ENCODE measurements at places on chromosomes 11 and 22.

GRCh38 chr22:46942799-46943785 lies 180.6 kb downstream of the TBC1D22A start:
- no peak for DNase-seq

DNA sequence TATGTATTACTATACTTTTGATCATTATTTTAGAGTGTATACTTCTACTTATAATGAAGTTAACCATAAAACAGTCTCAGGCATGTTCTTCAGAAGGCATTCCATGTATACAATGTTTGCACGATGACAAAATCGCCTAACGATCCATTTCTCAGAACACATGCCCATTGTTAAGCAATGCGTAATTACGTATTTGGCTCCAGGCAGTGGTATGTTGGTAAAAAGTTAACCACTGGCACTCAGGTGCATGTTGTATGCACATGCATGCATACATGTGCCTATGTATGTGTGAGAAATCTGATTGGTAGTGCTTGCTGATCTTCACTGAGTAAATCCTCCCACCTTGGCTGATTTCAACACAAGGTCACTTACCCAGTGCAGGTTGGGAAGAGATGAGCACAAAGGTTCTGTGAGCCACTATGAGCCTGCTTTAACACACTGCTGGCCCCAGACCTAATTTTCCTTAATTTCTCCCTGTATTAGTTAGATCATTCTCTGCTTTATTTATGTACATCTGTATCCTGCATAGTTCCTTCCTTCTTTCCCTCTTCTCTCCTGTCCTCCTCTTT lies 164.6 kb downstream of the ARHGAP42 start:
- no peak for DNase-seq

DNA sequence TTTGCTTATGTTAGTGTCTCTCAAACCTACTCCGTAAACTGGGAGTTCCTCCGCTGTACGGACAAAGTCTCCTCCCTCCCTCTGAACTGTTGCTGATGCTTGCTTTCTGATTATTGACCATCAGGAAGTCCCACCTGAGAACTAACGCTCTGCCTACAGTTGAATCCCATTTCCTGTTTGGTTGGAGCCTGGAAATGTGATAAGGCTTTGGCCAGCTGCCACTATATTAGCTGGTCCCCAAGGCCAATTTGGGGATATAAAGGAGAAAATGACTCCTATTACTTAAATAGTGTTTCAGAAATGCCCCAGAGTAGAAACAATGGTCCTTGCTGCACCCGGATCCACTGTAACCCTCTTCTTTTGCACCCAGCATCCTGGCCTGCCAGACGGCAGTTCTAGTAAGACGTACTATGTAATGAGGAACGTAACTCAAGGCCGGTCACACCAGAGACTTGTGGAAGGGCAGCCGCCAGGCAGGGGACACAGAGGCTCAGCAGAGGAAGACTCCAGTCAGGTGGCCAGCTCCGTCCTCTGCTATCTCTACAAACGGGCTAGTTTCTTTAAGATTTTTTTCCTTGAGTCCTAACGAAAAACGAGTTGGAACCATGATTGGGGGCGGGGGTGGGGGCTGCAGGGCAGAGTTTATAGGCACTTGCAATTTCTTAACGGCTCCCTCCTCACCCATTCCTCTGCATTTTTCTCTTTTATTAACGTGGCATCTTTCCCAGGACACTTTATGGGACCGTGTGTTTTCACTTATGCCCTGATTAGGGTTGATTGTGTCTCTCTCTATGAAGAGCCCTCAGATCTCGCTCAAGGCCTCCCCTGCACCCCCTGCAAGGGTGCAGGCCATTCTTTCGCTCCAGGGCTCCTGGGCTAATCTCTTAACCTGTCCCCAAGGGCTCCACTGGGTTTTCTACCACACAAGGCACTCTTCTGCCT lies 72.8 kb upstream of the CDON start:
- DNase-seq, result no peak

DNA sequence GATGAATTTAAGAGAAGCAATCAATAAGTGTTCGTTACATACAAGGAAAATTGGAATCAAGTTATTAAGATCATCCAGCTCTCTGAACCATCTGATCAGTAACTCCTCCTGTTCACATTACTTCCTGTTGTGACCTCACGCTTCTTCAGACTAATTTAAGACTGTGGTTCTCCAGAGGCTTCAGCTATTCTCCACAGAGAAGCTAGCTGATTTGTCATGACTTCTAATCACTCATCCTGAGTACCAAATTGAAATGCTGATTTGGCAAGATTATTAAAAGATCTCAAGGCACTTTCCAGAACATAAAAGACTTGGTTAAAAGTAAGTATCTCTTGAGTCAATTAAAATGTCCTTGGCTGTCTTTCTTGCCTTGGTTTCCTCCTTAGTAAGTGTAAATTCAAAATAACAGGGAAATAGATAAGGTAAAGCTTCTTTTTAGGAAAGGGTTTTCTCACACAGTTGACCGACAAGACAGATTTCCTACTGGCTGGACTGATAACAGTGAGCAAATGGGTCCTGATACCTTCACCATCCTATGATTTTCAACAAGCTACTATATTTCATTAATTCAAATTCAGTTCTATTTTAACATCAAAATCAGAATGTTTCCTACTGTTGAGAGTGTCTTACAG lies 38.5 kb downstream of the GAB2 start:
- DNase-seq, result no peak

DNA sequence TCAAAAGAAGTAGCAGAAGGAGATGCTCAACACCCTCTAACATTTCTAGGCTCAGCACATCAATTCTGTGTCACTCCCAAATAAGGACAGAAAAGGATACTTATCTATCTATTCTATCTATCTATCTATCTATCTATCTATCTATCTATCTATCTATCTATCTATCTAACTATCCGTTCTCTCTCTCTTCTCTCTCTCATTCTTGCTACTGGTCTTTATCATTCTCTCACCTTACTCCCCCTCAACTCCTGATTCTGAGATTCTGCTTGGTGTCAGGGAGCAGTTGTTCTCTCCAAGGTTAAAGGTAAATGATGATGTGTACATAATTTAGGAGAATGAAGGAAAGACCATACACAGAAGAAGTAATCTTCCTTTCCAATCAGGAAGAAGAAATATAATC lies at the start of gene OR10G6:
Gene OR10G6 (minus strand): TSS at position 43 of the 400 bp plus-strand sequence. CDS start 0 bp downstream, at position 43.
- DNase-seq, result no peak

- DNase-seq, result no peak
Measured at GRCh38 chr11:76288166-76288980, 82.1 kb upstream of the WNT11 start.

- no peak for DNase-seq
Measured at GRCh38 chr11:16012125-16012751, 344.1 kb downstream of the SOX6 start.

DNA sequence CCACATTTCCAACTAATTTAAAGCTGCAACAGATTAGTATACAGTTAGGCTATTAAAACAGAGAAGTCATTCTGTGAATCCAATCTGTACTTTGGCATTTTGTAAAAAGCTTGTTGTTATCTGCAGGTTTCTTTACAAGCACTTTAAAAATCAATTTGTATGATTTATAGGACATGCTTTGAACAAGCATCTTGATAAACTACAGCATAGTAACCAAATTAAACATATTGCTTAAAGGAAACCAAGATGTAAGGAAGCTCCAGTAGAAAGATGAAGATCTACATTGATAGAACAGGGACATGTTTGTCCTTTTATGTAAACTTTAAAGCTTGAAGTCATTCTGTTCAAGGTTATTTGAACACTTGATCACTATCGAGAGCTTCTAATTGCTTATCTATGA lies 498.3 kb upstream of the CCDC90B start:
- no peak for DNase-seq

- no peak for DNase-seq
Measured at GRCh38 chr11:6856871-6857270, 6.0 kb upstream of the OR10A2 start.

GRCh38 chr11:78038697-78039313 lies 15.7 kb upstream of the KCTD14 start:
- DNase-seq, result peak; percentile 80

DNA sequence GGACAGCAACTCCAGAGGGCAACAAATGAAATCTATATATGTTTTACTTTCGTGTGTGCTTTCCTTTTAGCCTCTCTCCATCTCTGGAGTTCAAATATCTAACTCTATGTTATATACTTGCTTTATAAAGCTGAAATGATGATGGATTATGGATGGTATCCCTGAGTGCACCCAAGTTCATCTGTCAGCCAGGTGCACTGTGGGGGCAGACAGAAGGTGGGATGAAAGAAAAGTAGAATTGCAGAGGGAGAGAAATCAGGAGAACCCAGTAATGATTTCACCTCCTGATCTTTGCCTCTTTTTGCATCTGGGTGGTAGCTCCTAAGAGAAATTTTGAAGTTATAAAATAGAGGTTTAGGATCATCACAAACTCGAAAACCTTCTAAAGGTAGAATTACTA lies 2.4 kb downstream of the MUC15 start:
- DNase-seq, result no peak

GRCh38 chr11:2270322-2271076 lies at the start of gene ASCL2:
Gene ASCL2, minus strand, starts transcription at chr11:2270588. Its CDS starts 256 bp downstream, at chr11:2270332.
- DNase-seq, result no peak

GRCh38 chr22:33793475-33793874 lies 126.8 kb downstream of the LARGE1 start:
- no peak for DNase-seq

DNA sequence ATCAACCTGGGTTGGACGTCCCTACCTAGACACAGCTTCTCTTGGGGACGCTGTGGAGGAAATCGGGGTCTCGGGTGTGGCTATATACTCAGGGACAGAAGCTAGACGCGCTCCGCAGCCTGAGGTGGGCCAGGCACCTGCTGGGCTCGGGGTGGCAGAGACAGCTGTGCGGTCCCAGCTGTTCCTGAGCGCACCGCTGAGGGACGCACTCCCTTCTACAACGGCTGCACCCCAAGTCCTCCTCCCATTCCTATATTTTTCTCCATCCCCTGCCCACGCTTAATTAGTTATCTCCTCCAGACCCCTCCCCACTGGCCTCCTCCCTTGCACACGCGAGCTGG lies 188 bp upstream of the MTNR1B start:
- no peak for DNase-seq

DNA sequence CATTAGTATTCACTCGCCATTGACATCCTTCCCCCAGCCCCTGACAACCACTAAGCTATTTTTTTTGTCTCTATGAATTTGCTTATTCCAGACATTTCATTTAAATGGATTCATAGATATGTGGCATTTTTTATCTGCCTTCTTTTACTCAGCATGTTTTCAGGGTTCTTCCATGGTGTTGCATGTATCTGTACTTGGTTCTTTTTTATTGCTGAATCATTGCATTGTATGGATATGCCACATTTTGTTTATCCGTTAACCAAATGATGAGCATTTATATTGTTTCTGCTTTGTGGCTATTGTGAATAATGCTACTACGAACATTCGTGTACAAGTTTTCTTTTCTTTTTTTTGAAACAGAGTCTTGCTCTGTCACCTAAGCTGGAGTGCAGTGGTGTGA lies 5.9 kb downstream of the METTL15 start:
- no peak for DNase-seq

GRCh38 chr11:103875855-103876510 lies 160.5 kb upstream of the DDI1 start:
- DNase-seq, result no peak

DNA sequence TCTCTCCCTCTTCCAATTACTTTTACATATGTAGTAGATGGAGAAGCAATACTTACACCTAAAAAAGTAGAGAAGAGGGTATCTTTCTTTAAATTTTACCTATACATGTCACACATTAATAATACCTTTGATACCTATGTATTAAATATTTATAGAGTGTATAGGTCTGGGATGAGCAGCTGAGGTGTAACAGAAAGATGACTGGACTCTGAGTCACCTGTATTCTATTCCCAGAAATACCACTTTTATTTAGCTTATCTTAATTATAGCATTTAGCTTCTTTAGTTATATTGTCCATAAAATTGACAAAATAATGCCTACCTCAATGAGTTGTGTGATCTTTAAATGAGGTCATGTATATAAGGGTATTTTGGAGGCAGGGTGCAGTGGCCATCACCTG lies 30.6 kb upstream of the YAP1 start:
- no peak for DNase-seq

- no peak for DNase-seq
Measured at GRCh38 chr11:129881570-129882170, 13.7 kb downstream of the NFRKB start.

- DNase-seq, result peak; percentile 8
Measured at GRCh38 chr11:34633990-34634693, 13.2 kb downstream of the EHF start.

DNA sequence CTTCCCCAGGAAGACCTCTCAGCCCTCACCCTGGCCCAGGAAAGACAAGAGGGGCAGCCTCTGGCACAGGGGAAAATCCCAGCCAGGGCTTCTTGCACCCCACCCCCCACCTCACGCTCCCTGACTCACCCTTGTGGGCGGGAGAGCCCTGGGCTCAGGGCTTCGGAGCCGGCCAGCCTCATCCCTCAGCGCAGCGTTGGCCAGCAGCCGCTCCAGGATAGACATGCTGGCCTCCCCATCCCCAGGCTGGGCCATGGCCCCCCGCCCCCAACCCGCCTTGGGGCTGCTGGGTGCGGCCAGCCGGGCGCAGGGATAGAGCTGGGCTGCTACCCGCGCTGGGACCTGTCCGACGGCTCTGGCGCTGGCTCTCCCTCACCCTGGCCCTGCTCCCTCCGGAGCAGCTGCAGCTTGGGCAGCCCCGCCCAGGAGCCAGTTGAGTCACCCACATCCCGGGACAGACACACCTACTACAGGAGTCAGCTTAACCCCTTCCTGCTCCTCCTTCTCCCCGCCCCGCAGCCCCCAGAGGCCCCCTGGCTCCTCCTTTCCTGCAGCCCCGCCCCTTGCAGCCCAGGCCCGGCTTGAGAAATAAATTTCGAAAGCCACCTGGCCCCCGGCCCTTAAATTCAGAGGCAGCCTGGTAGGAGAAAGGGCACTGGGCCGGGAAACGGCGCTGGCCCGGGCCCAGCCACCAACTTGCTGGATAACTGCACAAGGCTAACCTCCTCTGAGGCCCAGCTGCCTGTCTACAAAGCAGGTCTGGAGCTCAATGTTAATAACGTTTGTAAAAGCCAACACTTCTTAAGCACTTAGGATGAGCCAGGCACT lies 13.4 kb downstream of the TNKS1BP1 start:
- DNase-seq, result peak; percentile 95

DNA sequence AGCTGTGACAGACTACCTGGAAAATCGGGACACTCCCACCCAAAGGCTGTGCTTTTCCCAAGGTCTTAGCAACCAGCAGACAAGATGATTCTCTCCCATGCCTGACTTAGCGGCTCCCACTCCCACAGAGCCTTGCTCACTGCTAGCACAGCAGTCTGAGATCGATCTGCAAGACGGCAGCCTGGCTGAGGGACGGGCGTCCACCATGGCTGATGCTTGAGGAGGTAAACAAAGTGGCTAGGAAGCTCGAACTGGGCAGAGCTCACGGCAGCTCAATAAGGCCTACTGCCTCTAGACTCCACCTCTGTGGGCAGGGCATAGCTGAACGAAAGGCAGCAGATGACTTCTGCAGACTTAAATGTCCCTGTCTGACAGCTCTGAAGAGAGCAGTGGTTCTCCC lies 84.9 kb downstream of the SMCO4 start:
- no peak for DNase-seq

DNA sequence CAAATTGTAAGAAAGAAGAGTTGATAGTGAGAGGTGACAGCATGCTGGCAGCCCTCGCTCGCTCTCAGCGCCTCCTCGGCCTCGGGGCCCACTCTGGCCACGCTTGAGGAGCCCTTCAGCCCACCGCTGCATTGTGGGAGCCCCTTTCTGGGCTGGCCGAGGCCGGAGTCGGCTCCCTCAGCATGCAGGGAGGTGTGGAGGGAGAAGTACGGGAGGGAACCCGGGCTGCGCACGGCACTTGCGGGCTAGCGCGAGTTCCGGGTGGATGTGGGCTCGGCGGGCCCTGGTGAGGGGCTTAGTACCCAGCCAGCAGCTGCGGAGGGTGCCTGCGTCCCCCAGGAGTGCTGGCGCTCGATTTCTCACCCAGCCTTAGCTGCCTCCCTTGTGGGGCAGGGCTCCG lies 539.7 kb upstream of the CCDC179 start:
- DNase-seq, result no peak

GRCh38 chr22:50367778-50368500 lies 24.8 kb downstream of the PPP6R2 start:
- DNase-seq, result no peak
